Activated CD4-positive, alpha-beta T cell treated with anti-CD3 and anti-CD28 coated beads, Interleukin-10, Interleukin-2, amounts not matched to agents 100 ng/mL and 50 ng/mL, durations not matched to agents 16 hours and 8 hours (primary cell): ENCODE measurements at places on chromosomes 2 and 18.

GRCh38 chr2:149019768-149020167, 18.7 kb upstream of the LYPD6B start:
- DNase-seq = no peak

DNA sequence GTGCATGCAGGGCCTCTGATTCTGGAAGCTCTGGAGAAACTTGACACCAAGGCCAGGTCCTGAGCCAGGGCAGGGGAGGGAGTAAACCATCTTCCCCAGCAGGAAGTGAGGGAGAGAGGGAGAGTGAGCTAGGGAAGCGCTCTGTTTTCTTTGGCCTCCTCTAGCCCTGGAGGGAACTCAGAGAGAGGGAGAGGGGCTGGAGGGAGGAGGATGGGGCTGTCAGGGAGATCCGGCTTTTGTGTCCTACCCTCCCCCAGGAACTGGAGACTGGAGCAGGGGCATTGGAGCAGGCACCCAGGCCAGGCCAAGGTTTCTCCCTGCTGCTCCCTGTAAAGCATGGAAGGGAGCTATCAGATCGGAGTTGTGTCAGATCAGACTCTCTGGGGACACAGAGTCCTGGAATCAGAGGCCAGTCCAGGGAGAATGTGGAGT, 22.7 kb upstream of the PKDCC start:
- no peak for DNase-seq

DNA sequence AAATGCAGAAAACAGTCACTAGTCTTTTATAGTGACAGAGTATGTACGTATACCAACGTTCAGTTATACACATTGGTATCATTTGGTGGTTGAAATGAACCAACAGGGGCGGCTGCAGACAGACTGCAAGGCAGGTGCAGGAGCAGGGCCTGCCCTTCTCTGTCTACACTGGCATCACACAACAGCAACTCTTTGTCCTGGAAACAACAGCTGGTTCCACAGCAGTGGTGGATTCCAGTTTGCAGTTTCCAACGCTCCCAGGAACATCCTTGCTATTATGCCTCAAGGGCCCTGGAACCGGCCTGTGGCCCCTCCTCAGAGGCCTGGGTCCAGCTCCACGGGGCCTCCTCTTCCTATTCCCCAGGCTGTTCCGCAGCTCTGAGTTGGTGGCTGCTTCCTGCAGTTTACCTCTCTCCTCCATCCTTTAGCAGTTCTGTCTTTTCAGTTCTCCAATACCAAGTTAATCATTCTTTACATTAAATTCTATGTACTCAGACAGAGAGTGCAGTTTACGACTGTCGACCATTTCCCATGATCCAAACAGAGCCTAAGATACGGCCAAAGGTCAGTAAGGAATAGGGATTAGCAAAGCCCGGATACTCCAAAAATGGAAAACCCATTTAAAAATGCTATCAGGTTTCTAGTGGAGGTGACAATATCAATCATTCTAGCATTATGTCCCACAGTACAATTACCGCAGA, 87.8 kb downstream of the NOL10 start:
- DNase-seq = no peak

- no peak for DNase-seq
Observed at GRCh38 chr2:81299841-81300240, 995.3 kb upstream of the LRRTM1 start.

GRCh38 chr2:134119117-134119712, 134.7 kb upstream of the MGAT5 start:
- DNase-seq = no peak

DNA sequence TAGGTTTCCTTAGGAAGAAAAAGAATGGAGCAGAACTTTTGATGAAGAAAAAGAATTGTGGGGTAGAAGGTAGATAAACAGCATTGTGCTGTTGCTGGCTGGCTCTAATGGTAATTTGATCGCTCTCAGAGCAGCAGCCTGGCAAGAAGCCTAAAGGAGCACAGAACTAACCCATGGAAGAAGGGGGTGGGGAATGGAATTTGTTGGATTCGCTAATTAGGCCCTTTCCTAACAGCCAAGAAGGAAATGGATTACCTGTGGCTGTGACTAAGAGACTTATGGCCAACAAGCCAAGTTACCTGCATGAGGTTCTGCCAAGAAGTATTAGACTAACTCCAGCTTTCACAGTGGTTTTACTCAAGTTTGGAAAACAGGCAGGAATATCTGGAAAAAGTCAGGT, 210.6 kb downstream of the IKZF2 start:
- no peak for DNase-seq

GRCh38 chr18:49857708-49858107, 44.4 kb upstream of the ACAA2 start:
- DNase-seq = no peak

- DNase-seq = no peak
Observed at GRCh38 chr2:183456177-183456576, 331.9 kb downstream of the NUP35 start.

- DNase-seq = no peak
Observed at GRCh38 chr18:36299015-36299414, 1.5 kb downstream of the FHOD3 start.

- no peak for DNase-seq
Observed at GRCh38 chr18:3491981-3492555, 42.1 kb downstream of the TGIF1 start.

- DNase-seq = no peak
Observed at GRCh38 chr2:221500501-221501209, 71.4 kb downstream of the EPHA4 start.

DNA sequence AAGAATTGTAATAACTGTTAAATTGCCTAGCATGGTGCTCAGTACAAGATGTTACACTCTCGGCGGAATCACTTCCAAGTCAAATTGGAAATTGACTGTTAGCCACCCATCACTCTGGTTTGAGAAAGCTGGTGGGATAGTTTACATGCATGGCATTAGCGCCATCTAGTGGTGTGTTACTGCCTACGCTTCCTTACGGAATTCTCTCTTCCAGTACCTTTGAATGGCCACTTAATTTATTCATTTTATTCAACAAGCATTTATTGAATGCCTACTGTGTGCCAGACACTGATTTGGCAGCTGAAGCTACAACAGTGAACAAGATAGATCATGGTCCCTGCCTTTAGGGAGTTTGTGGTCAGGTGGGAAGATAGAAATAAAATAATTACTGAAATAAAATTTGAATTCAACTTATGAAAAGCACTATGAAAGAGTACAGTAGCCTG, 171.2 kb downstream of the TMEM247 start:
- DNase-seq = peak; percentile 79

DNA sequence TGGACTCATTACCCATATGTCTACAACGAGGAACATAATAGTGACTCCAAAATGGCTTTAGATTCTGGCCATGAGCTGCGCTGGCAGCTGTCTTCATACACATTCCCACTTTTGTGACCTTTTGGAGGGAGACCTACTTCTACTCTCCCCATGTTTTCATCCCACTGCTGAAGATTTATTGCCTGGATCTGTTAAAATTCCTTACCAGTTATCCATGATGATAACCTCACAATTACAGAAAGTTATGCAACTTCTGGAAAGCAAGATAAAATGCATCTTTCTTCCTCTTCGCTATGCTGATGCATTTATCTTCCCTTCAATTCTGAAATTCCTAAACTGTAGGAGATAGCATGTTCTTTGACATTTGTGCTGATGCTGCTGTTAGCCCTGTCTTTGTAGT, 855.3 kb downstream of the SLC4A3 start:
- DNase-seq = no peak

DNA sequence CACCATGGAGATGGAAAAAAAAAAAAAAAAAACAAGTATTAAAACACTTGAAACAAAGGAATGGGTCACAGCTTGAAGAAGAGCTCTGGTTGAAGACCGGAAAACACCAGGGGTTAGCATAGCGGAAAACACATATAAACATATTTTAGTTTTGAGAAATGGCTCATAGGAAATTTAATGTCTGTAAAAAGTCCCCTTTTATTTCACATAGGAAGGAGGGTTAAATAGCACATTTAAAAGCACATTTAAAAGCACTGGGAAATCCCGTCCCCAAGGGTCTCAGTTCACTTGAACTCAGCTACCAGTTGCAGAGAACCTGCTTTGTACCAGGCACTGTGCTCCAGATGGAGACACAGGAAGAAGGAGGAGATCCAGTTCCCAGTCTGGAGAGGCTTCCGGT, 65.5 kb downstream of the KCNE4 start:
- no peak for DNase-seq

DNA sequence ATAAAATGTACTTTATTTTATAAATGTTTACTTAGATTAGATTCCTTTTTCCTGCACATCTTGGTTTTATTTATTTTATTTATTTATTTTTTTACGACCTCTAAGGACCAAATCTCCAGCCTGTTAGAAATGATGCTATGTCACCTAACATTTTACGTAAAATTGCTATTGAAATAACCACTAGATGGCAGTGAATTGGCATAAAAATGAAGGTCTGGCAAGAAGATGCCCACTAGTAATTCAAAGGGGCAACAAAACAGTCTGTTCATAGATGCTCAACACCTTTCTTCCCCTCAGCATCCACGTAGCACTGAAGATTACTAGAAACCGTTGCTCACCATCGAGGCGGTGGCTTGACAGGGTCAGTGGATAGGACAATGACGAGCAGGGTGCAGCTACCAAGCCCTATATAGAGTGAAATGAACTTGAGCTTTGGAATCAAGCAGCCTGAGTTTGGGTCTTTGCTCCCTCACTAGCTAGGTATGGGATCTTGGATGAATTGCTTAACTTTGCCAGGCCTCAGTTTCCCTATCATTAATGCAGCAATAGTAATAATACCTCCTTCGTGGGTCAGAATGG, 128.7 kb upstream of the L3MBTL4 start:
- DNase-seq = peak; percentile 8

- DNase-seq = peak; percentile 26
Observed at GRCh38 chr2:234164493-234165413, 114.3 kb downstream of the SPP2 start.

- no peak for DNase-seq
Observed at GRCh38 chr18:79458917-79459803, 63.4 kb downstream of the NFATC1 start.

- peak; percentile 95 for DNase-seq
Observed at GRCh38 chr18:69935319-69936190, 12.1 kb downstream of the CD226 start.

- no peak for DNase-seq
Observed at GRCh38 chr18:69763821-69764220, 183.9 kb downstream of the CD226 start.

DNA sequence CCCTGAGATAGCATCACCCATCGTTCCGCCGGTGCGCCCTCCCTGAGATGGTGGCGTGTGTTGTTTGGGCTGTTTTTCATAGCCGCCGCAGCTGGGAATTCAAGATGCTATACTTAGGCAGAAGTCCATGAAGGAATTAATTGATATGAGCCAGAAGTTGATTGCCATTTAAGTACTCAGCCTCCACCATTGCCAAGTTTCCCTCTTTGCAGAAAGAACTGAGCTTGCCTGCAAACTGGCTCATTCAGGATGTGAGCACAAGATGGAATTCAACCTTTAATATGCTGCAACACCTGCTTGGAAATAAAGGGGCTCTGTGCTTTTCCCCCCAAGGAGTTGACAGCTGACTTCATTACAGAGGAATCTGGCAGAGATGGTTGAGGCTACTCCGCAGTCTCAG, 295.5 kb downstream of the ZNF521 start:
- no peak for DNase-seq

DNA sequence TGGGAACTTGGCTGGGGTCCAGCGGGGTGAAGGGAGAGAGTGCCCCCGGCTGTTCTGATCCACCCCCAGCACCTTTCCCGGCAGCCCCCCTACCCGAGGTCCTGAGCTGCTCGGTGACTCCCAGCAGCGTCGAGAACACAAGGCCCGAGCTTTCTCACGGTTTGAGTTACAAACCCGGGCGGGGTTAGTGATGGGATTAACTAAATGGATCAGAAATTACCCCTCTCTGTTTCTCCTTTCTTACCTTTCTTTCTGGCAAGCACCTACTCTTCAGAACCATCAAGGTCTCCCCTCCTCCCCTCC, 139.4 kb upstream of the GPC1 start:
- no peak for DNase-seq

GRCh38 chr18:63879709-63880108, 7.8 kb upstream of the SERPINB2 start:
- no peak for DNase-seq

GRCh38 chr2:229059331-229060033, 211.6 kb downstream of the PID1 start:
- DNase-seq = no peak

DNA sequence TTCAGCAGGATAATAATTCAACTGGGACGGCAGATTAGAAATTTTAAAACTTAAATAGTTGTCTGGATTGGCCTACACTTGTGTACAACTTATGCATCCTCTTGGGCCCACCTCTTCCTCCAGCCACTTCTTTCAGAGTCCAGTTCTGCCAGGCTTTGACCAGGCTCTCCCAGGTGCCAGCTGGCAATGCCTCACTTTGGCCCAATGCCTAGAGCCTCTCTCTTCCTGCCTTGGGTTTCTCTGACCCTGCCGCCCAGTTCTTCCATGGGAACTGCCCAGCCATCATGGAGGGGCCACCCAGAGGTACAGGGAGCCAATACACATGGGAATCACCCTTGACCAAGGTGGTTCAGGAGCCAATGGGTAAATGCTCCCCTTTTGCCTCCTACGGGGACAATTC, 135.5 kb downstream of the IRS1 start:
- no peak for DNase-seq

DNA sequence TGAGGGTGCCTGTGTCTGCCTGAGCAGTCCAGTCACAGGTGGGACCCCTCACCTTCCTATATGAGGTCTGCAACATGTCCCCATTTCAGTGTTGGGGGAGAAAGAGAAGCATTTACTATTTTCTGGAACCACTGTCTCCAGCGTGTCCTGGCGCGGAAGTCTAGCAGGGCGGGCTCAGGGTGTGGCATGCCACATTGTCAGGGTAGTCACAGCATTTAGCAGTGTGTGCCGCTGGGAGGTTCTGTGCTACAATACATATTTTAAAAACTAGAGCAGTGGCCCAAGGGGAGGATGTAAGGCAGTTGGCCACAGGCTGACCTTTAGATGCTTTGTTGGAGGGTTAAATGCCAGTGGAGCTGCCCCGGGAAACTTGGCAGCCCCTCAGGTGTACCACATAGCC, 12.5 kb downstream of the UBE2F start:
- no peak for DNase-seq

DNA sequence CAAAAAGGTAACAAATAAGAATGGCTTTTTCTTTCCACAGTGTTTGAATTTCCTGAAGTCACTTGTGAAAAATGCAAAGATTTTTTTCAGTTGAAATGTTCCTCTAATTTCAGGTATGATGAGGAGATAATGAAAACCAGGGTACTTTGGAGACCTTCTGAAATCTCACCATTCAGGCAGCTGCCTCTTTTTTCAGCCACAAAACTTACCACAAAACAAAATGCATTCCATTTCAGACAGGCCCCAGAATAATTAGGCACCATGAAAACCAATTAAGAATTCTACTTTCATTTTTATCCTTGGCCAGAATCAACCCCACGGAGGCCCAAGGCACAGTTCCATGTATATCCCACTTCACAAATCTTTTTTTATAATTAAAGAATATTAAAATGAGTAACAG, 880.3 kb upstream of the ACVR2A start:
- no peak for DNase-seq

DNA sequence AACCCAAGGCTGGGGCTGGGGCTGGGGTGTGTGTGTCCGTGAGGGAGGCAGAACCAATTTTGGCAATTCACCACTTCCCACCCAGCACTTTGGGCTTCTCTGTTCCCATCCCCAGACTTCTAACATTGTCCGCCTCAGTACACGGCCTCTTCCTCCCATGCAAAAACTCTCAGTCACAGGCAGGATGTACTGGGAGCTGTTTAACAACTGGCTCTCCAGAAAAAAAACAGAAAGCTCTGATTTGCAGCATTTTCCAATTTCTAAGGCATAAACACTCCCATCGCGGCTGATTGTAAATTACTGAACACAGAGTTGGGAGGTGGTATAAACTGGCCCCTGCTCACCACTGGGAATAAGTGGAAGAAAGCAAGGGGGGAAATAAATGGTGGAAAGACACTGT, 73.1 kb upstream of the MAP4K3 start:
- no peak for DNase-seq
